ENCODE measurements at places on chromosomes 16 and 17. TPM values are rescaled to one million over a fixed set of nuclear protein-coding genes. Genes with fewer than 3 reads are reported as not detected.

CD300A gene
- 0.42 TPM for total RNA-seq

GRCh38 chr16:67430977-67431774, at the start of gene HSD11B2:
HSD11B2 (plus strand) TSS chr16:67431121; CDS start chr16:67431249, 128 bp downstream.
- DNase-seq, result peak; percentile 52

GRCh38 chr17:58158181-58158580, 8.6 kb upstream of the OR4D2 start:
- no peak for DNase-seq

DNA sequence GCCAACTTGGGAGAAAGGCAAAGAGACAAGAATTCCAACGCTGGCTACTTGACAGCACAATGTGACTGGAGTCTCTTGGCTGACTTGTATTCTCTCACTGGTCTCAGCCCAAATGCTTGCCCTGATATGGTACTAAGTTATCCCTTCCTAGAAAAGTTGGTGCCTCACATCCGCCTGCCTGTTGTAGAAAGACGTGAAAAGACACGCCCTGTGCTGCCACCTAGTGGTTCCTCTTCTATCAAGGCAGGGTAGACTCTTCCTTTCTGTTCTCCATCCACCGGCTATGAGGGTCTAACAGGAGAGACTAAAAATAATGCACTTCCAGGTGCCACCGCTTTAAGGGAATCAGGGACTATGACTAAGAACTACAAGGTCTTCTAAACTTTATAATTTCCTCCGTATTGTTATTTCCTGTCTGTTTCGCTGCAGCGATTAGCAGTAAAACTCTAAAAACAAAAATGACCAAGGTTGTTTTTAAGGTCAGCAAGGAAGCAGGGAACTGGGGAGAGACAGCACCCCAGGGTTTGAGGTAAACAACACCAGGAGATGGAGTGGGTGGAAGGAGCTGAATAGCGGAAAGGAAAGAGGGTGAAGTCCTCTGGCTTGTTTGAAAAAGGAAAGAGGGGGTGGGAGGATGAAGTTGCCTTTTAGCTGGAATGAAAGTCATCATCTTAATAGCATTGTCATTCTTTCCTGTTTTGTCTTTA, 109.5 kb downstream of the YPEL2 start:
- DNase-seq, result peak; percentile 74

GRCh38 chr16:10949424-10949970, 5.1 kb downstream of the CLEC16A start:
- DNase-seq, result no peak

GRCh38 chr17:33200587-33200986, 92.5 kb downstream of the ASIC2 start:
- DNase-seq, result no peak

DNA sequence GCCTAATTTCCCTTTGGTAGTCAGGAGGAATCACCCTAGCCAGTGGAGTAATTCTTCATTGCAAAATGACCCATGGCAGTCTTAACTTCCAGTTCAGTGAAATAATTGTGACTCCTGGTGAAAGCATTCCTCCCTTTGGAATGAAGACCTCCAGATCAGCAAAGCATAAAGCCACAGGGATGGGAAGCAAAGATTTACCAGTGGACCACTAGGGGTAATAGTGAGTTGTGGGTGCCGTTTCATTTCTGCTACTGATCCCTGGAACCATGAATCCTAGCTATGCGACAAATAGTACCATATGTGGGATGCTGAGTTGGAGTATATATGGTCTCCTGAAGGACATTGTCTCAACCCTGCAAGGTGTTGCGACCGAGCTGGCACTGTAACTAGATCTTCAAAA, 13.7 kb downstream of the DYNLL2 start:
- no peak for DNase-seq

GRCh38 chr17:60421273-60422161, 772 bp upstream of the CHCT1 start:
- DNase-seq, result peak; percentile 76

DNAH2 gene
- total RNA-seq, result 0.05 TPM

Data from heart right ventricle (tissue), 16 donors.